Mesenteric fat pad (tissue), 1 donor: ENCODE measurements at places on chromosomes 7 and 10. TPM values are rescaled to one million over a fixed set of nuclear protein-coding genes. Genes with fewer than 3 reads are reported as not detected.

- no peak for DNase-seq
Observed at GRCh38 chr7:22932896-22933295, 81.0 kb downstream of the HYCC1 start.

- DNase-seq = no peak
Observed at GRCh38 chr10:5944389-5945189, 32.8 kb downstream of the IL15RA start.

GRCh38 chr7:15554744-15555143, 7.1 kb downstream of the AGMO start:
- no peak for DNase-seq

DNA sequence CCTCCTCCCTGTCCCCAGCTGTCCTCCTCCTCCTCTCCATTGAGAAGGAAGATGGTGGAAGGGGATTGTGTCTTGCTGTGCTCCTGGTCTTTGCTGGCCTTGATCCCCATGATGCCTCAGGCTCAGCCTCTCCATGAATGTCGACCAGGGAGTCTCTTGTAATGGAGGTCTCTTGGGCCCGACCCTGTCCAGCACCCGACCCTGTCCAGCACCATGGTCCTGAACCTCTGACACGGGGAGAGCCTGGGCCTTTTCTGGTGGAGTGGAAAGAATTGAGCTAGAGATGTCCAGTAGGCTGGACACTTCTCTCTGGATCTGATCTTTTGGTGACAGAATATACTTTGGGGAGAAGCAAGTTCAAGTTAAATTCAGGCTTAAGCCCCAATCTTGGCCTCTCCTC, 42.3 kb upstream of the HMX3 start:
- DNase-seq = no peak

POM121C gene
- 46.5 TPM for total RNA-seq

AFAP1L2 gene
- 3.9 TPM for total RNA-seq

NUTM2E gene
- not detected for total RNA-seq

SPDYE6 gene
- not detected for total RNA-seq

GJD4 gene
- total RNA-seq = not detected

TFPI2 gene
- total RNA-seq = 27.9 TPM
